Kidney (tissue), 22 donors: ENCODE measurements at places on chromosomes 12 and 14.

- DNase-seq: no peak
These were observed 5.3 kb upstream of the HECTD1 start for GRCh38 chr14:31212893-31213292.

DNA sequence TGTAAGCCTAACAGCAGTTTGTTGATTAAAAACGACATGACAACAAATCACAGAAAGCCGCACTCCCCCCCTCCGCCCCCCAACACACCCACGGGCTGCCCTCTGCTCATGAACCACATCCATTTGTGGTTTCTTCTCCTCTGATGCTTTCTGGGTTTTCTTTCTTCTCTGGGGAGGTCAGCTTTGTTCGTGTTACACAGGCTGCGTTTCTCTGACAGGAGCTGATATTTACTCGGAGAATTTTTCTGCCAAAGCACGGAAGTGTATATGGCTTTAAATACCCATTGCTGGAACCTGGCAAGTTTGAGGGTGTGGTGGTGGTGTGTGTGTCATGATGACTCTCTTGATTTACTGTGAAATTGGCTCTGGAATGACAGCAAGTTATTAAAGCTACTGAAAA lies 883.7 kb upstream of the TMEM132C start:
- no peak for DNase-seq

- DNase-seq: no peak
These were observed 217.1 kb downstream of the BTG1 start for GRCh38 chr12:91928501-91928900.

- DNase-seq: no peak
These were observed 72.1 kb downstream of the POLR3B start for GRCh38 chr12:106429636-106430035.

DNA sequence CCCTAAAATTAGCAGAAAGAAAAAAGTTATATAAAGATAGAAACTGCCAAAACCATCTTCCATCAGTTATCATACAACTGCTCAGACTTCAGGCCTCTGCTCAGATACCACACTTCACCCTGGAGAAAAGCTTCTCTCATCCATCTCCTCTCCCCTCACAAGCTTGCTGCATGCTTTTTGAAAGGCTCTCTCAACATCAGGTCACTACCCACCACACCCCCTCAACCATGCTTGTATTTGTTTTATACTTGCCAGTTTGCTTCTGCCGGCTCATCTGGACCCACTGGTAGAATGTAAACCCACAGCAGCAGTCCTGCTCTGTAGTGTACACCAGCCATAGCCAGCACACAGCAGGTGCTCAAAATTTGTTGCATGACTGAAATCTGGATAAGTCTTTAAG lies 8.8 kb downstream of the PPP1CC start:
- no peak for DNase-seq

DNA sequence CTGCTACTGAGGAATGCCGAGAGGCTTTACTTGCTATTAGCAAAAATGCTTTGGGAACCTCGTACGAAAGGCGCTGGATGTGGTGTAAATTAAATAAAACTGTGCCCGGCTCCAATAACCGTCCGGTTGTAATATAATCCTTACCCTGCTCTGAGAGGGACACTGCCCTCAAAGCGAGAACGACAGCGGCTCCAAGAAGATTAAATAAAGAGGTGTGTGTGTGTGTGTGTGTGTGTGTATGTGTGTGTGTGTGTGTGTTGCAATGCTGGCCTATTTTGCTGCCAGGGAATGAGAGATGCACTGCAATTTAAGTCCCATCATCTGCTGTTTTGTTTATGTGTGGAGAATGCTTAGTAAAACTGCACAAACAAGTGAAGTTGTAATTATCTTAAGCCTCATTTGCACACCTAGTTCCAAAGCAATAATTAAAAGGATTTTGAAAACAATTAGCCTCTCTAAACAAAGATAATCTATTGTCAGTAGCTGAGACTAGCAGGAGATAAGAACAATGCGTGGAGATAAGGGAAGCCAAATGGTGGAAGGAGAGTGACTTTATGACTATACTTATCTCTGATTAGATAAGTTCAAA lies 1.2 kb upstream of the SIX1 start:
- DNase-seq: peak; percentile 78

GRCh38 chr14:32709027-32709426 lies 229.7 kb upstream of the NPAS3 start:
- DNase-seq: no peak

DNA sequence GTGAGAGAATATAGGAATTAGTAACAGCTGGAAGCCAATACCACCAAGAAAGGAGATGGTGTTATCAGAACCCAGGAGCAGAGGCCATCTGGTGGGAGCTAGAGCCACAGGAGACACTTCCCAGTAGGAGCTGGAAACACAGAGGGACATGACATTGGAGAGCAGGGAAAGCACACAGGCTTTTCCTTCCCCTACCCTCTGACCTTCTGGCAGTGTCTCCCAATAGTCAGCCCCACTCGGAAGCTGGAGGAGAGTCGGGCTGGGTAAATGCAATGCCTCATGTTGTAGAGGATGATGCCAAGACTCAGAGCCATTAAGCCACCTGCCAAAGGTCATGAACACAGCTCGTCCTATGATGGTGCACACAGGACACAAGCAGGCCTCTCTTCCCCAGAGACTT lies 538.5 kb downstream of the BCL11B start:
- no peak for DNase-seq

GRCh38 chr12:10058387-10058786 lies 27.9 kb downstream of the CLEC9A start:
- DNase-seq: no peak

DNA sequence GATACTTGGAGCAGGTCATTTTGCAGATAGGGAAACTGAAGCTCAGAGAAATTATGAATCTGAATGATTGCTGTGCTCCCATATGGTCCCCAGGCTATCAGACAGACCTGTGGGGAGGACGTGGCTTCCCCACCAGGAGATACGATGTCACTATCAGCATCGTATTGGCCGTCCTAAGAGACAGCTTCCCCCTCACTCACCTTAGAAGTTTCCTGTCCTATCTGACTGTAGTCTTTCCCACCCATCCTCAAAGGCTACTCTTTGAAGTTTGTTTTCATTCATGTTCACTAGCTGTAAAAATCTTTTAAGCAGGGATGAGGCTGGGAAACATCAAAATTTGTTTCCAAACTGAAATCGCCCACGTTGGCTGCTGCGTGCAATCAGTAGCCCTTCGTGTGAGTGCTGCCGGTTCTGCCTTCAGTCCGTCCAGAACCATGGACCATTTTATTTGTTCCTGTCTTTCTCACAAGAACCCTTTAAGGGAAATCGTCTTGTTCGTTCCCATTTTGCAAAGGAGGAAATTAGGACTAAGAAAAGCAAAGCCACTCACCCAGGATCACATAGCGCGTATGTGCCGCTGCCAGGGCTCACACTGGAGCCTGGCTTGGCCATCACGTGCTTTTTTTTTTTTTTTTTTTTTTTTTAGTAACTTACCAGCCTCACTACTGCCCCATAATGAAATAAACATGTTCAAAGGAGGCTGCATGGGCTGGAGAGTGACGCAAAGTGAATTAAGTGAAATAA lies 1.0 kb upstream of the KDM2B start:
- DNase-seq: no peak

GRCh38 chr12:54959291-54960018 lies 25.1 kb downstream of the TESPA1 start:
- no peak for DNase-seq

- DNase-seq: no peak
These were observed 27.3 kb downstream of the SPRING1 start for GRCh38 chr12:116710370-116711150.

DNA sequence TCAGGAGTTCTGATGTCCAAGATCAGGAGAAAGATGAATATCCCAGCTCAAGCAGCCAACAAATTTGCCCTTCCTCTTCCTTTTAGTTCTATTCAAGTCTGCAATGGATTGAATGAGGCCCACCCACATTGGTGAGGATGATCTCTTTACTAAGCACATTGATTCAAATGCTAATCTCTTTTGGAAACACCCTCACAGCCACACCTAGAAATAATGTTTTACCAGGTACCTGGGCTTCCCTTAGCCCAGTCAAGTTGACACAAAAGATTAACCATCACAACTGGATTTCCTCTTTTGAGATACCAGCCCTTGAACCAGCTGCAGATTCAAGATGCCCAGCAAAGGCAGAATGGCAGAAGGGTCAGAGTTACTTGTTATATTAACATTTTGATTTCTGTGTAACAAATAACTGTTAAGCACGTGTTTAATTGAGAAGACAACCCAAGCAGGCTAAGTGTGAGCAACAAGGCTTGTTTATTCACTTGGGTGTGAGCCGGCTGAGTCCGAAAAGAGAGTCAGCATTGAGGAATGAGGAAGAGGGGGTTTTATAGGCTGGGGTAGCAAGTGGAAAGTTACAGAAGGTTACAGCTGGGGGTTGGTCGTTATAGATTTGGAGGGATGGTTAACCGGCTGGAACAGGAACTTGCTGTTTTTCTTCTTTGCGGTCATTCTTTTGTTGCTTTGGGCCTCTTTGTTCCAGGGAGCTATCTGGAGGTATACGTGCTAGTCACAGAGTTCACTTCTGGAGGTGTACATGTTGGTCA lies 180.3 kb downstream of the EMP1 start:
- DNase-seq: no peak

DNA sequence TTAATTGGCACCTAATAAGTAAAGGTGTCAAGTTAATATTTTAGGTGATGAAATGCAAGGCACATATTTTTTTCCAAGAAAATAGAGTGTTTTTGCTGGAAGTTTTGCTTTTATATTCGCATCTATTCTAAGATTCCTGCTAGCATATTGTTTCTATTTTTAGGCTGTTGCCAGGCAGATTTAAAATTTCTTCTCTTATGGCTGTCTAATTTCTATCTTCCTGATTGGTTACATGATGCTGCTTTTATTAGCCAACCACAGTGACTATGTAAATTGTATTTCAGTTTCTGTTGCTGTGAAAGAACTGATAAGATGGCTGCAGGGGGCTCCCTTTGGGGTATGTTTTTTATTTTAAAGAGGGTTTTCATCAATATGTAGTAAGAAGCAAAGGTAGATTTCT lies 42.7 kb downstream of the ATF7IP start:
- no peak for DNase-seq
